Endothelial cell (in vitro differentiated cells): ENCODE measurements at places on chromosomes 11 and 22.

DNA sequence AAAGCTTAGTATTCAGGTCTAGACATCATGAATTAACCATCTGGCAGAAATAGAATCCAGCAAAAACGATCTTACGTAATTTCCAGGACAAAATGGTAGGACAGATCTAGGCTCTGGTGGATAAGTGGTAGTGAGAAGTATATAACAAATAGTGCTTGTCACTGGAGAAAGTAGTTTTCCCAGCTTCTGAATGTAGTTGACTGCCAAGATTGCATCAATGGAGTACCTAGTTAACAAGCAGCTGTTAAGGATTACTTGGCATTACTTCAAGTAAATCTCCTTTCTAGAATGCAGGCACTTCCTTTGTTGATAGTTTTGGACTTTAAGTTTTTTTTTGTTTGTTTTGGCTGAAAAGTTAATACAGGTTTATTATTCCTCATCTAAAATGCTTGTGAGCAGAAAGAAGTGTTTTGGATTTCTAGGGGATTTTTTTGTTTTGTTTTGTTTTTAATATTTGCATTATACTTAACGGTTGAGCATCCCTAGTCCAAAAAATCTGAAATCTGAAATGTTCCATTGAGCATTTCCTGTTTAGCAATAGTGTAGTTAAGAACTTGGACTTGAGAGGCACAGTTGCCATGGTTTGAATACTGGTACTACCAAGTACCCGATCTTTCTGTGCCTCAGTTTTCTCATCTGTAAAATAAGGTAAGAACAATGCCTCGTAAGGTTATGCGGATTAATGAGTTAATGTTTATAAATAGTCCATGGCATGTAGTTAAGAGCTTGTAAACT lies 20.3 kb downstream of the FAM118B start:
- no peak for DNase-seq

DNA sequence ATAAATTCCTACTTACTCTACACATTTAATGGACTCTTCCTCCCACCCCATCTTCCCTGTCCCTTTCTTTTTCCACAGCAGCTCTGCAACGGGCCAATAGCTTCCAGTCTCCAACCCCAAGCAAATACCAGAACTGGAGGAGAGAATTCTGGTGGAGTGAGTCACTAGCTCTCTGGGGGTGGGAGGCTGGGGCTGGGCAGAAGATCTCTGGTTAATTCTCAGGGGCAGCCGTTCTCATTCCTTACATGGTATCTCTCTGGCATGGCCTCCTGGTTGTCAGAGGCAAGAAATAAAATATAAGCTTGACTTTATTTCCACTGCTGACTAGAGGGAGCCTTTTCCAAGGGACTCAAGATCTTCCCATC lies 90.4 kb upstream of the PARVA start:
- no peak for DNase-seq

- no peak for DNase-seq
Observed at GRCh38 chr22:30945653-30946052, 22.9 kb downstream of the MORC2 start.

DNA sequence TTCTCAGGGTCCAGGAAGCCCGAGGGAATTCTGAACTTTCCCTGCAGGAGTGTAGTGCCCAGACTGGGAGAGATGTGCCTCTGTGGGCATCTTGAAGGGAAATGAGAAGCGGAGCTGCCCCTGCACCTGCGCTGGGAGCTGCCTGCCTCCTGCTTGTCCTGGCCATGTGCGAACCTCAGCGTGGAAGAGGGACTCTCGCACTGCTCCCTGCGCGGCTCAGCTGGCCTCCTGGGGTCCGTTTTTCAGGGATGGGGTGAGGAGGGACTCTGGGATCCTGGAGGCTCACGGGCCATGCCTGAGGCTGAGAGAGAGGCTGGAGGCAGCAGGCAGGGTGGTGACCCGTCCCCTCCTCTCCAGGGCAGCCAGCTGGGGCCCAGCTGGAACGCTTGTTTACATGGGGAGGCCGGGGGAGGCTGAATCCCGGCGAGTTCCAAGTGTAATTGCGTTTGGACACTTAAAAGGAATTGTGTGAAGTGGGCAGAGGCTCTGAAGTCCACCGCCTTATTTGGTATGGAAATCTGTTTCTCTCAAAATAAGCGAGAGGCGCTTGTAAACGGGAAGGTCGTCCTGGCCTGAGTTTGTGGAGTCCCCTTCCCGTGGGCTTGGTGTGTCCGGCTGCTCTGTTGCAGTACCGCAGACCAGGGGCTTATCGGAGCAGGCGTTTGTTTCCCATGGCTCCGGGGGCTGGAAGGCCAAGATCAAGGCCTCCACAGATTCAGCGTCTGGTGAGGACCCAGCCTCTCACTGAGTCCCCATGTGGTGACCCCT lies 1.2 kb upstream of the MRGPRF start:
- DNase-seq, result no peak

DNA sequence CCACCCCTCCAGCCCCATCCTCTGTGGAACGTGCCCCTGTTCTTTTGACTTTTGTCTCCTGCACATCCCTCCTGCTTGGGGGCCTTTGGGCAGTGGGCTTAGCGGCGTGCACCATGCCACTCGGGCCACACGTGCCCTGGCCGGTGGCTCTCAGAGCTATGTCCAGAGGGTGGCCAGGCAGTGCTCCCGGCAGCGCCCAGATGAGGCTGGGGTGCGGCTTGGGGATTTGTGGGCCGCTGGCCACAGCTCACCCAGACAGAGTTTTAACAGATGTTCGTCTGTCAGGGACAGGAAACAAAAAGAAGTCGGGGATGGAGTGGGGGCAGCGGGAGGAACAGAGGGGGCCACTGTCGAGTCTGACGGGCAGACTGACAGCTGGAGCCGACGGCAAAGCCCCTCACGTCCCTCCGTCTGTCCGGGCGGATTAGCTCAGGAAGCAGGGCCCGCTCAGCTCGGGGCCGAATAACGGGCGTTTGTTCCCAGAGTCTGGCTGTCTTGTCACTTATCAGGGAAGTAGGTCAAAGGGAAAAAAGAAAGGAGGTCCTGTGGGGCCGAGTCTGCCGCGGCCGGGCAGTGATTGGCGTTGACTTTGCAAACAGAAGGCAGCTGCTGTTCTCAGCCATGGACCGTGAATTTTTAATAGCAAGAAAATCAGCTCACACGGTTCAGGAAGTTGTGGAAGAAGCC lies 61.6 kb downstream of the LRP5 start:
- DNase-seq, result no peak

DNA sequence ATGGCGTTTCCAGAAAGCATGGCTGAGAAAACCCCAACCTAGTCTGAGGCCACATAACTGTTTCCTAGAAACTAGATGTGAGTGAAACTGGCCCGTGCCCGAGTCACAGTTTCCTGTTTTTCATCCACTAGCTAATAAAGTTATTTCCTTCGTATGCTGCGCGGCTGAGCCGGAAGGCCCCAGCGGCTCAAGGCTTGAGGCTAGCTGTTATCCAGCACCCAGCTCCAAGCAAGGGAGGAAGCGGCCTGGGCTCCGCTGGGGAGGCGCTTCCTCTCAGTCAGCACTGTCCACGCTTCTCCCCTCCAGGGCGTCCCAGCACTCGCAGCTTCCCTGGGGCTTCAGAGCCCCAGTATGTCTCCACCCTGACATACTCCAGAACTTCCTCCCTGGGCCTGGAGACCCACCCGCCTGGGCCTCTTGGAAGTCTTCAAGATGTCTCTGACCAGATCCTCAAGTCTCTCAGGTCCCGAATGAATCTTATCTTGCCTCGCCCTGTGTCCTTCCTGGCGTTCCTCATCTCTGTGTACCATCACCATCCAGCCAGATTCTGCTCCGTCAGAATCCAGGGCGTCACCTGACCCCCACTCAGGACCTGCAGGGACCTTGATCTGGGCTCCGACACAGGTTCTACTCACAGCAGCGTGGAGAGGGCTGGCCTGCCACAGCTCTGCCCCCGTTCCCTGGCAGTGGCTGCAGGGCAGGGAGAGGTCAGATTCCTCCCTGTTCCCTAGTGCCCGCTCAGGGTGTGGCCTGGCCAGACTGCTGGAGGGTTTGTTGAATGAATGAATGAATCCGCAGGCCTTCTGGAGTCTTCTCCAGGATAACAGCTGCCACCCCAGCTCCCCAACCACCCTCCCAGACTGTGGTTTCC lies 81.9 kb downstream of the LRRC32 start:
- DNase-seq, result peak; percentile 33

DNA sequence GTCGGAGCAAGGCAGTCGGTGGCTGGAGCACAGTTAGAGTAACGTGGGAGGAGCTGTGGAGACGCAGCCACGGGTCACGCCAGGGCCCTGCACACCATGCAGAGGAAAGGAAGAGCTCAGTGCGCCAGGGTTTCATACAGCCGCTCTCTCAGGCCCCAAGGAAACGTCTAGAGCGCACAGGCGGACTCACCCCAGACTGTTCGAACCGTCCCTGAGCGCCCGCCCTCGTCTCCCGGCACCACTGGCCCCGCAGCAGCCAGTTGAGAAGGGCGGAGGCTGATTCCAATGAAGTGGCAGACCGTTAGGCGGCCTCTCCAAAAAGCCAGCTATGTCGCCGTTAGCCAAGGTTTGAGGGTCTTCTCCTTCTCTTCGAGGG lies 483 bp upstream of the HYLS1 start:
- no peak for DNase-seq

- DNase-seq, result no peak
Observed at GRCh38 chr11:1293619-1294015, 15.8 kb downstream of the TOLLIP start.

GRCh38 chr11:24295360-24295759 lies 201.5 kb upstream of the LUZP2 start:
- DNase-seq, result no peak

DNA sequence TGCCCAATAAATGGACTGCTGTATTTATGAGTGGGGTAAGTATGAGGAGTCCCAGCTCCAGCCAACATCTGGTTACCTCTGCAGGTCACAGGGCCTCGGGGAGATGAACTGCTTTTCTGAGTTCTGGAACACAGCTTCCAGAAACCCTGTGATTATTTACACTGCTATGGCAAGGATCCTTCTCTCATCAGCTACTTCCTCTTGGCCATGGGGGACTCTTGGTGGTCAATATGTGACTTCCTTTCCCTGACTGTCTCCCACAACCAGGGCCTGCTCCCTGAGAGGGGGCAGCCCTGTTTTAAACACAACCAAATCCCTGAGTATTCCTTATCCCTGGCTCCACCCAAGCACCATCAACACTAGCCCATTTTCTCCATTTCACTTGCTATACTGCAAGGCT lies 10.0 kb downstream of the RHOG start:
- DNase-seq, result no peak

DNA sequence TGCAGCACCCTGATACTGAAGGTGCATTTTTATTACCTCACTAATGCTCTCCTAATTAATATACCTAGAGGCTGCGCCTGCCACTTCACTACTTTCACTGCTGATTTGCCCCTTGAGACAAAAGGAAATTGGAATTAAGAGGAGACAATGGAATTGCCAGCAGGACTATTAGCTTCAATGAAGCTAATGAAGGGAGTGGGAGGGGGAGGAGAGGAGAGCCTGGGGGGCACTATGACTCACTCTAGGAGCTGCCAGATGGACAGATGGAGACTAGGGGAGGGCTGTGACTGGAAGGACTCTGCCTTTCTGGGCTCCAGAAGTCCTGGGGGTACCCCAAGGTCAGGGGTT lies 102.8 kb upstream of the DRD2 start:
- no peak for DNase-seq
